ENCODE measurements at places on chromosomes 13 and 19.

DNA sequence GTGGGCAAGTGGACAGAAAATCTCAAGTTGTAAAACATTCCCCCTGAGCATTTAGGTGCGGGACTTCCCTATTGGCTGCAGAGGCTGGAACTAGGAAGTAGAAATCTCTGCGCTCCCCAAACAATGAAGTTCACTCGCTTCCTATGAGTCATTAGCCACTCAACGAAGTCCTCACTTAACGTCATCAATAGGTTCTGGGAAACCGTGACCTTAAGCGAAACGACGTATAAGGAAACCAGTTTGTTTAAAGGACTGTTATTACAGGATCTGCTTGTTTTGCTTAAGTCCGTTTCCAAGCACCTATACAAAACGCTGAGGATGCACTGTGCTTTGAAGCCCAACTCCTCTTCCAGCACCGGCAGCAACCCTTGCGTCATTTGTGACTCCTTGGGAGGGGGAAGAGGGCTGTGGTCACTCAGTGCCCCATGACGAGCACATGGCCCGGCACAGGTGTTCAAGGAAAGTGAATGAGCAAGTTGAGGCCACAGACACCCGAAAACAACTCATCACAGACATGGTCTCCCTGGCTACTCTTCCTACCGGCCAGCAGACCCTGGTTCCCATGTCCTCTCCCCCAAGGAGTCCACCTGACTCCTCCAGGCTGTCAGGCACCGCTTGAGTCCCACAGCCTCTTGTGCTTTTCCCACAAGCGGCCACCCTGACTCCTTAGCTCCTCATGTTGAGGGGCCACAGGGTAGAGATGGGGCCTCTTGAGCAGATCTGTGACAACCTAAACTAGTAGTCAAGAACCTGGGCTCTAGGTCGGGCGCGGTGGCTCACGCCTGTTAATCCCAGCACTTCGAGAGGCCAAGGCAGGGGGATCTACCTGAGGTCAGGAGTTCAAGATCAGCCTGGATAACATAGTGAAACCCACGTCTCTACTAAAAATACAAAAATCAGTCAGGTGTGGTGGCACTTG lies 4.8 kb downstream of the RPS16 start:
- DNase-seq = no peak

DNA sequence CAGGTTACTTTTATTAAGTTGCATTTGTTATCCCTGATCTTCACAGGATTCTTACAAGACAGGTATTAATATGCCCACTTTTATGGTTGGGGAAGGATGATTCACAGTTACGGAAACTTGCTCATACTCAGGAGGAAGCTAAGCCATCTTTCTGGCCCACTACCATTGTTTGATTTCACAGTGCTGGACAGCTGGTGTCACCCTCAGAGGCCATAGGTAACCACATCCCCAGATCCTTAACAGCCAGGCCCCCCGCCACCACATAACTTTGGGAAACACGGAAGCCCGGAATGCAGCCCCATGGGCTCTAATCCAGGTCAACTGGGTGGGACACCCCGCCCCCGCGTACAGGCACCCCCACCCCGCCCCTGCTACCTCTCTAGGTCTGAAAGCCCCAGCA lies 119.7 kb downstream of the IRS2 start:
- DNase-seq = no peak

GRCh38 chr19:37304190-37304883 lies 66.6 kb upstream of the ZNF527 start:
- peak; percentile 64 for DNase-seq

GRCh38 chr19:49793561-49793840 lies 19.6 kb downstream of the FUZ start:
- no peak for DNase-seq

GRCh38 chr19:17405250-17406045 lies at the start of gene BST2:
Gene BST2, minus strand, starts transcription at chr19:17405630. Its CDS starts 55 bp downstream, at chr19:17405575.
- DNase-seq = peak; percentile 53

GRCh38 chr13:100890645-100891044 lies 216.1 kb upstream of the TMTC4 start:
- no peak for DNase-seq

DNA sequence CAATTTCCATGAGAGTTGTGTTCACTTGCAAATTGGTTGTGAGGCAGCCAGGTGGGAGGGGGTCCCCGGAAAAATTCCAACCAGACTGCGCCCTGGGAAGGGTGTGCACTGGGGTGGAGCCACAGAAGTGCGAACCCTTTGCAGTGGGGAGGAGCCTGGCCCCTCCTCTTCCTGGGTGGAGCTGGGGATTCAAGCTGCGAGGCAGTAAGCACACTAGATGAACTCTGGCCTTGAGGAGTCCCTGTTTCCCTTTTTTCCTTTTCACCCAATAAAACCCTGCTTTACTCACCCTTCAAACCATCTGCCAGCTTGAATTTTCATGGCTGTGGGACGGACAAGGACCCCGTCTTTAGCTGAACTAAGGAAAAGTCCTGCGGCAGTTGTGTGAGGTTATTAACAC lies 31.0 kb upstream of the MBNL2 start:
- DNase-seq = no peak

GRCh38 chr19:3380829-3381228 lies 14.4 kb downstream of the NFIC start:
- DNase-seq = no peak

DNA sequence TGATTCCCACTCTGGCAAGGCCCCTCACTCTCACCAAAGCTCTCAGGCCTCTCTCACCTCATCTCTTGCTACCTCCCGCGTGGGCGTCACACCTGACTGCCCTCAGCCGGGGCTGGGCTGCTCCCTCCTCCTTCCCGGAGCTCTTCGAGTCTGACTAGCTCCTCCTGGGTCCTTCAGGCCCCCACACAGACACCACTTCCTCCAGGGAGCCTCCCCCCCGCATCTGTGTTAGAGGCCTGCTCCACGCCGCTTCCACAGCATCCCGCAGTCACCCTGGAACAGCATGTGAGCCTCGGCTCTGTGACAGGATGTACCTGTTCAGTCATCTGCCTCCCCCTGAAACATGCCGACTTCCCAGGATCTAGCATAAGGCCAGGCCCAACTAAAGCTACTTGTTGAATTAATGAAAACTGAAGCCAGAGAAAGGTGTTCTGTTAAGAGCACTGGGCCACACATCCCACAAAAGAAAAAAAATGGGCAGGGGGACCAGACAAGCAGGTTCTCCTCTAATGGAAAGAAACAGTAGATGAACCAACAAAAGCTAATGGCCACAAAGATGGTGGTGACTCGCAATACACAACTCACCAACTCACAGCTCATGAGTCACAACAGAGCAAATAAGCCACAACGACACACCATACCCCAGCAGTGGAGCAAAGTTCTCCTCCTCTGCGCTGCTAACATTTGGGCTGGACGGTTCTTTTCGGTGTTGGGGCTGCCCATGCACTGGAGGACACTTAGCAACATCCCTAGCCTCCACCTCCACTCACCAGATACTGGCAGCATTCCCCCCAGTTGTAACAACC lies 3.0 kb downstream of the PPP6R1 start:
- DNase-seq = no peak

DNA sequence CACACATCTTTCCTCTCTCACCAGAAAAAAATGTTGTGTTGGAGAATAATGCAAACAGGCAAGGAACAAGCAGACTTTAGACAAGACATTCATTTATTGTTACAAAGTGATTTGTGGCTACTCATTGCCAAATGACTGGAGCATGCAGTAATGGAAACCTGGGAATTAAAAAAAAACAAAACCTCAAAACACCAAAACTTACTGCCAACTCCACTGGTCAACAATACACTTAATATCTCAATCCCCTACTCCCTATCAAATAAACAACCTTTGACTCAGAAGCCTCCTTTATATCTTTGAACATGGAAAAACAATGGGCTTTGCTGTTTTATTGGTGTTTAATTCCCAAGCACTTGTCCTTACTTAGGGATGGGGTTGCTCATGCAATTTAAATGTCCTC lies 112.8 kb downstream of the POSTN start:
- no peak for DNase-seq

DNA sequence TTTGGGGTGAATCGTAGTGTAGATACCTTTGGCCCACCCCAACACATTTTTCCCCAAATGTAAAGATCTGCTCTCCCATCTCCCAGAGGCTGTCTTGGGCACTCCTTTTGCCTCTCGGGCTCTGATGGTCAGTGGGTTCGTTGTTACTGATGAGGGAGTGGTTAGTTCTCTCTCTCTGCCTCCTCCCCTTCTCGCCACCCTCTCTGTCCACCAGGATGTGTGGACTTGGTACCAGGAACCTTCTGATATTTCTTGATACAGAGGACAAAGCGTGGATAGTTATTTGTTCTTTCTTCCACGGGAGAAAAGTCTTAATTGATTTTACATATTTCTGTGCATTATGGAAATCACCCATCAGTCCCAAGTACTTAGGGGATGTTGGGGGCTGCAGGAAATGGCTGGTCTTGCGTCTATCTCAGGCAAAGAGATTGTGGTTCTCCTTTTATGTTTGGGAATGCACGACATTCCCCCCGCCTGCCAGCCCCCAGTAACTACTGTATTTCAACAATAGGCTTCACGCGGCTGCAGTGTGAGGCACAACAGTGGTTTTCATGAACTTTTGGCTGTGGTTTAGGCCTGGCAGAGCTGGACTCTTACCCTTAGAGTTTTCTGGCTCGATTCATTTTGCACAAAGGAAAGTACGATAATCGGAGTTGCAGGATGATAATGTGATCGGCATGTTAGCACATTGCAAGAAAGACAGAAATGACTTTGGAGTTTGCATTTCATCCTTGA lies 79.0 kb upstream of the ZNF536 start:
- no peak for DNase-seq

- DNase-seq = peak; percentile 34
Measured at GRCh38 chr19:33569821-33570220, 48.2 kb upstream of the PEPD start.

DNA sequence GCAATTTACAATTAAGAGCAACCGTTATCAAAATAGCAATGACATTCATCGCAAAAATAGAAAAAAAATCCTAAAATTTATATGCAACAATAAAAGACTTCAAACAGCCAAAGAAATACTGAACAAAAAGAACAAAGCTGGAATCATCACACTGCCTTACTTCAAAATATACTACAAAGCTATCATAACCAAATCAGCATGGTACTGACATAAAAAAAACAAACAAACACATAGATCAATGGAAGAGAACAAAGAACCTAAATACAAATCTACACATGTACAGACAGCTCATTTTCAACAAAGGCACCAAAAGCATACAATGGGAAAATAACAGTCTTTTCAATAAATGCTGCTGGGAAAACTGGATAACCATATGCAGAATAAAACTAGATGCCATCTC lies 6.4 kb downstream of the ZNF562 start:
- no peak for DNase-seq

DNA sequence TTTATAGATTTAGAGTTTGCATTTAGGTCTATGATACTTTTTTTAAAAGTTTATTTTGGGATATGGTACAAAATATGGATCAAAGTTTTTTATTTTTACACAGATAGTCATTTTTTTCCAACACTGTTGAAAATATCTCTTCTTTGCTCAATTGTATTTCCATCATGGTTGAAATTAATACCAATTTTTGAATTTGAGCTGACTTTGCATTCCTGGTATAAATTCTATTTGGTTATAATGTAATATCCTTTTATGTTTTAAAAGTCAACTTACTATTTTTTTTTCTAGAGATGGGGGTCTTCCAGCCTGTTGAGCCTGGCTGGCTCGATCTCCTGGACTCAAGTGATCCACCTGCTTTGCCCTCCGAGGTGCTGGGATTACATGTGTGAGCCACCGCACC lies 620.1 kb downstream of the OLFM4 start:
- no peak for DNase-seq

- no peak for DNase-seq
Measured at GRCh38 chr19:58067240-58067912, 8.3 kb downstream of the ZNF135 start.

GRCh38 chr19:33612928-33613619 lies 8.7 kb upstream of the CHST8 start:
- no peak for DNase-seq

DNA sequence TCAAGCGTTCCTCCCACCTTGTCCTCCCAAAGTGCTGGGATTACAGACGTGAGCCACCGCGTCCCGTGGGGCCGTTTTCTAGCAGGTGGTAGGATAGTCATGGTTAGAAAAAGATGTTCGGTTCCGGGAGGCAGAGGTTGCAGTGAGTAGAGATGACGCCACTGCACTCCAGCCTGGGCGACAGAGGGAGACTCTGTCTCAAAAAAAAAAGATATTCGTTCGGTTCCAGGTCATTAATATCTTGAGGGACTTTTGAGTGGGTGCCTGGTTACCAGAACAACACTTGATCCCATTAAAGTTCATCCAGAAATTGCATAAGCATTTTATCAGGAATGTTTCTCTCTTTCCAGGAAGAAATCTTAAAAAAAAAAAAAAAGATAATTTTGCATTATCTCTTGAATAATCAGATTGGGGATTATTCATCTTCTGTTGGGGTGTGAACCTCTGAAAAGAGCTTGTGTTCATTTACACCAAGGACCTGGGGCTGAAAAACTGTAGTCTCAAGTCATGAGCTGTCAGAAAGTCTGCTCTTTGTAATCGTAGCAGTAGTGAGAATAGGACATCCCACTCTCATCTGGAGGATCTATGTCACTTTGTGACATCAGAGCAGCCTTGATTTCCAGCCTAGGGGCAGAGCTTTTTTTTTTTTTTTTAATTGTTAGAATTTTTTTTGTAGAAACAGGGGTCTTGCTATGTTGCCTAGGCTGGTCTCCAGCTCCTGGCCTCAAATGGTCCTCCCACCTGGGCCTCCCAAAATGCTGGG lies 1.0 kb upstream of the ETHE1 start:
- DNase-seq = no peak

DNA sequence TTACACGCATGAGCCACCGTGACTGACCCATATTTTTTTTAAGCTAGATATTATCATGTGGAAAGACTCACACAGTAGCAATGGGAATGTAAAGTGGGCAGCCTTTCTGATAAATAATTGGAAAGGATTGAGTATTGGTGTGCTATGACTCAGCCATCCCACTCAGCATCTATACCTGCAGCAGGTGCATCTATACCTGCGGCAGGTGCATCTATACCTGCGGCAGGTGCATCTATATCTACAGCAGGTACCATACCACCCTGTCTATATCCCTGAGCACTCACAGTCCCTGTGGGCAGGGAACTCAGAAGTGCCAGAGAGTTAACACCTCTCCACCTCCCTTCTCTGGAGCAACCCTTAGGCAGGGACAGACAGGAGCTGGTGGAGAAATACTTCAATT lies 5.2 kb upstream of the LRRC8E start:
- no peak for DNase-seq

DNA sequence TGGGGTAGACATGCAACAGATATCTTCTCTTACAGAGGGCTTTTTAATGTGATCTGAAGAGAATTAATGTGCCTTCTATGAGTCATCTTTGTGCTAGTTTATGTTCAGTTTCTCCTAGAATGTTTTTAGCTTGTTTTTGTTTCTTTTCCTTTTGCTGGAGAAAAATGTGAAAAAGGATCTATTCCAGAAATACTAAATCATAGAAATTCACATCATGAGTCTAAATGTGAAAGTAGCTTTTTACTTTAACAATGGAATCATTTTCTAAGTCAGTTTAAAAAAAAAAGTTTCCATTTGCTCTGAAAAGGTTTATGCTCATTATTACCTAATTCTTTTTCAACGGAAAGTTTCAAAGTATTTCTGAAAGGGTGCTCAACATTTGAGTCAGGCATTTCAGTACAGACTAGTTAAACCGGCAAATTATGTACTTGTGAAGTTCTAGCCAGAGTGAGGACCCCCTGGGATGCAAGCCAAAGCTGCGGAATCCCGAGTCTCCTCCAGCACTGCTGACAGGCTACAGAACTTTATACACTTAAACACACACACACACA lies 72.9 kb downstream of the SPATA13 start:
- peak; percentile 68 for DNase-seq

GRCh38 chr19:45636275-45636674 lies 2.9 kb downstream of the EML2 start:
- DNase-seq = no peak

Measured in neural progenitor cell (in vitro differentiated cells).